NCI-H524 treated with DMSO at 0.1 percent for 48 hours (cell line): ENCODE measurements at places on chromosomes 2 and 18.

DNA sequence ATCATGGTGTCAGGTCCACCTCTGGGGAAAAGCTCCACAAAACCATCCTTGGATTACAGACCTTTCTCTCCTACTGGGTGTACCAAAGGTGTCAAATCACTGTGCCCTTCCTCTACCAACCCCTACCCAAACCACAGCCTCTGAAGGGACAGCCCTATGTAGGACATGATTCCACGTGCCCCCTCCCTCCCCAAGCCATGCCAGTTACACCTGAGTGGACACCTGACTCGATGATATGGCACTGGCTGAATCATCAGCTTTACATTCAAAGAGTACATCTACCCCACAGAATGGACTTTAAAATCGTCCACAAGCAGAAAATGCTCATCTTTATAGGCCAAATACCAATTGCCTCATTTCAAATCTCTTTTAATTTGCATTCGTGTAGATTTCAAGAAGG, 26.0 kb downstream of the TRABD2A start:
- DNase-seq = no peak

DNA sequence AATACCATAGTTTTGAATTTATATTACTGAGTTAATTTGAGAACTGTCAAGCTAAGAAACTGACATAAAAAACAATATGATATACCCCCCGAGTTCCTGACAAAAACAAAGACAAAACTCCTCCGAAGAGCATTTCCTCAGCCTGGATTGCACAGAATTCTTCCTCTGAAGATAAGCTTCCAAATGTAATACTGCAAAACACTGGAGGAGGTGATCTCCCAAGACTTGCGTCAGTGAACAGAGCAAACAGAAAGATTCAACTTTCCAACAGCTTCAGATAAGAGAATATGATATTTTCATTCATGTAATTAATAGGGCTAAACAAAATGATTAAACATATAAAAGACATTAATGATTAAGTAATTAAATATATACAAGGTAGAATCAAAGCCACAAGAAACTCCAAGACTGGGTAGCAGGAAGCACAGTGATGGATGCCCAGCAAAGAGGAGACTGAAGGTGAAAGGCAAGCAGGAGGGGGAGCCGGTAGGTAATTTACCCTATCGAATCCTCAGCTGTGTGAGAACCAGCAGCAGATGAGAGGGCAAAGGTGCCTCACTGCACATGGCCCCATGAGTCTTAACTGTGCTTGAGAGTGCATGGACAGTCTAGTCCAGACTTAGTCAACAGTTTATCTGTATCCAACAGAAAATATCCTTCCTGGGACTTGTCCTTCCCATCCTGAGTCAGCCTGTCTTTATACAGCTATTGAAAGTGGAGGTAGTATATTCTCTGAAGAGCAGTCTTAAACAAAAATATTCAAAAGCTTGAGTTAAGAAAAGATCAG, 18.3 kb upstream of the SERPINB3 start:
- DNase-seq = no peak

GRCh38 chr2:8234757-8235374, 447.0 kb upstream of the ID2 start:
- no peak for DNase-seq

DNA sequence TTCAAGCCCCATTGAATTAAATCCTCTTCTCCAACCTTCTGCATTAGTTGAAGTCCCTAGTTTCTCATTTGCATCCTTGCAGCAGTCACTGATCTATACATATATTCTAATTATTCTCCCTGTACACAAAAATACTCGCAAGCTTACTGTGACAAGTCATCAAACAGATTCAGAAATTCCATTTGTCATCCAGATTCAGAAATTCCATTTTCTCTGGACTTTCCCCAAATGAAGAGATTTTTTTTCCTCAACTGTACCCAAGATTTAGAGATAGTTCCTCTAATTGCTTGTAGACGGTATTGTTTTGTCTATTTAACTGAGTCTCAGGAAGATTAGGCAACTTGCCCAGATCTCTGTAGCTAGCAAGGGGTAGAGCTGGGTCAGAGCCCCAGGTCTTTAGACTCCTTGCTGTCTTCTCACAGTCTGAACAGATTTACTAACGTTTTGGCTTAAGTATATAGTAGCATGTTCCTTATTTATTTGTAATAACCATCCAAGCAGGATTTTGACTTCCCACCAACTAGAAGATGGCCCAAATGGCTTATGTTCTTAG, 34.2 kb downstream of the RAB12 start:
- DNase-seq = no peak

GRCh38 chr18:41996020-41996419, 41.0 kb downstream of the PIK3C3 start:
- no peak for DNase-seq

DNA sequence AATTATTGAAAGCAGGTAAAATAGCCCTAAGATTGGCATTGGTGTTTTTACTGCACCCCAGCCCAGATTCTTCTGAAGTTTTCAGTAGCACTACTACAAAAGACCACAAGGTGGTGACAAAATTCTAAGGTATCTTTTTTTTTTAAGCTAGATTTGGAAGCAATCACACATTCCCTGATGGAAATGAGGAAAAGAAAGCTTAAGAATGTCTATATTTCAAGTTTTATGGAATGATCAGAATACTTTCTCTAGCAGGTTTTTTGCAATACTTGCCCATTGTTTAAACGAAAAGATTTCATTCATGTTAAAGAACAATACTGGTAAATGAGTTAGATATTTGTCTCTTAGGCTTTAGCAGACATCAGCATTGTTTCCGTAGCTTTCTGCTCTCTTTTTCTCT, 32.1 kb upstream of the ZNF638 start:
- no peak for DNase-seq

GRCh38 chr2:55842046-55842445, 81.5 kb downstream of the EFEMP1 start:
- no peak for DNase-seq

DNA sequence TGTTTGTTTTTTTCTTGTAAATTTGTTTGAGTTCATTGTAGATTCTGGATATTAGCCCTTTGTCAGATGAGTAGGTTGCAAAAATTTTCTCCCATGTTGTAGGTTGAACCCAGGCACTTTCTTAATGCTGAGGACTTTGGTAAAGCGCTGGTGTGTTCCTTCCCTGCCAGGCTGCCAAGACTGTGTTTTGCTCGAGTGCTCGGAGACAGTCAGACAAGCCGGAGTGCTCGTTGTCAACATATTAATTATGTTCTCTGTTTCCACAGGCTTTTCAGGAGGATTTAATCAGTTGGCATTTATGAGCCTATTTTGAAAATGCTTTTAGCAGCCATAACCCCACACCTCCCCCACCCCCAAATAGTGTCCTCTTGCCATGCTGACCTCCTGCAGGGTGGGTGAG, 6.4 kb downstream of the MTCL1 start:
- DNase-seq = no peak

DNA sequence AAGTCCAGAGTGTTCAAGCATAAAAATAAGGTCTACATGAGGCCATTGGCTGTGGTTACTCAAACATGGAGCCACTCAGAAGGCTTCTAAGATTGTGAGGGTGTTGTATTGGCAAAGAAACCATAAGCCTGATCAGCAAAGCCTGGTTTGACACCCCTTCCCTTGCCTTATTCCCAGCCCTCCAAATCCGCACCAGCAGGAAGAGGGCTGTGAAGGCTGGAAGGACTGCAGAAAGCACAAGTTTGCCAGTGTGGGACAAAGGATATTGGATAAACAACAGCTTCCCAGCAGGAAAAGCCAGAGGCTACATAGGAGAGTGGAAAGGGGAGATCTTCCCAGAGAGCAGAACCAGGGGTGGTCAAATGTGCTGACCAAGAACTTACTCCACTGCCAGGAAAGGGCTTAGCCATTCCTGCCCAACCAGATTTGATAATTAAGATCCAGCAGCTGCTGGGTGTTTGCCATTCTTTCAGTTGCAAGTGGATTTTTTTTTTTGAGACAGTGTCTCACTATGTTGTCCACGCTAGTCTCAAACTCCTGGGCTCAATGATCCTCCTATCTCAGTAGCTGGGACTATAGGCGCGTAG, 1.5 kb upstream of the PRKAG3 start:
- DNase-seq = no peak

GRCh38 chr2:168775837-168776236, 26.6 kb upstream of the NOSTRIN start:
- DNase-seq = no peak

DNA sequence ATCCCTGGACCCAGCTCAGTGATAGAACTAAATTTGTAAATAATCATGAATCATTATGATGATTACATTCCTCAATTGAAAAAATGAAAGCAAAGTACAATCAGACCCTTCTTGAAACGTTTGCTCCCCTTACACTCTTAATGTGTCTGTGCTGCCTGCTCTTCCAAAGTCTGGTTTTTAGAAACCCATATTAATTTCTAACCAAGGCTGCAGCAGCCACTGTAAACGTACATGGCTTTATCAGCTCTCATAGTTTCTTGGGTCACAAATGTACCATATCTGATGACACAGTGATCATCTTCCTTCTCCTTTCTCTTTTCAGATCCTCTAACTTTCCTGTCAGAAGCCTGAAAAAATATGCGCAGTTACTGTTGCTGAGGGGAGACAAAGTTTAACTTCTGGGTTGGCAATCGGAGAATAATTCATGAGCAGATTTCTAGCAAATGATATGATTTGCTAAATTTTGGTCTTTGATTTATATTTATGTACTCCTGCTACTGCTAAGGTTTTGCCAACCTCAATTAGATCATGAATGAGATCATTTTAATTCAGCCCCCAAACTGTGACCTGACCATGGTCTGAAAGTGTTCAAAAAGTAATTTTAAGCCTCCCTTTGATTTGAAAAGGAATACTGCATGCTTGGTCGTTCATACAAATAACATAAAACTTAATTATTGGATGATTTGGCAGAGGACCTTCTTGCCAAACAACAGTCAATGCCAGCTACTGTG, 12.3 kb downstream of the ZEB2 start:
- no peak for DNase-seq

DNA sequence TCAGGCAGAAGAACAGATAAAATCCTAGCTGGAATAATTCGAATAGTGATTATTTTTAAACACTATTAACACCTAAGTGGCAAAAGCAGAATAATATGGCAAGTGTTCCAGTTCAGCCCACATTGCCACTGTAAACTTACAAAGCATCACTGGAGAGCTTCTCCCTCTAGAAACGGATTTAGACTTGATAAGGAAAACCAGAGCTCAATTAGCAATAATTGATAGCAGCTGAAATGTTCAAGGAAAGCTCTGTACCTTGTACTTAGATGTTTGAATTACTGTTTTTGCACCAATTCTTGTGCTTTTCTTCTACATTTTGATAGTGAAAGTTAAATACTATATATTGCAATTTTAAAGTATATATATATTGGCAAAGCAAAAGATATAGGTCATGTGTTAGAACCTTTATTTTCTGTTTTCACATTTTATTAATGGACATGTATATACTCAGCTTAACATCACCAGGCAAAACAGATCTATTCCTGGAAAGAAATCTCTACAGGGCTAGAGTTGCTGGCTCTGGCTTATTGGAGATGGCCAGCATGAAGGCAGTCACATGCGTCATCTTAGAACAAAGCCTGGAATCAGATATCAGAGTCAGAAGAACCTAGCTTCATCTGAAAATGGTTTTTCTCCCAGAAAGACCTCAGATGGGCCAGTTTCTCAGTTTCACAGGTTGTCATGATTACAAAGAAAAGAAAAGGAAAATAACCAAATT, 149.1 kb upstream of the CTAGE1 start:
- DNase-seq = no peak
